B cell (primary cell): ENCODE measurements at places on chromosomes 7 and 10.
A peak's percentile ranks its signal among the peaks of the same experiment; 100 is the strongest.

GRCh38 chr7:158276414-158277218, 311.0 kb downstream of the PTPRN2 start:
- DNase-seq, result no peak

GRCh38 chr10:114635797-114636550, 22.1 kb downstream of the ABLIM1 start:
- no peak for DNase-seq

- no peak for DNase-seq
Measured at GRCh38 chr7:38685851-38686250, 54.7 kb upstream of the AMPH start.

- DNase-seq, result no peak
Measured at GRCh38 chr10:97505152-97505551, 6.4 kb downstream of the UBTD1 start.

- DNase-seq, result no peak
Measured at GRCh38 chr7:119096683-119097082, 872.2 kb downstream of the ANKRD7 start.

DNA sequence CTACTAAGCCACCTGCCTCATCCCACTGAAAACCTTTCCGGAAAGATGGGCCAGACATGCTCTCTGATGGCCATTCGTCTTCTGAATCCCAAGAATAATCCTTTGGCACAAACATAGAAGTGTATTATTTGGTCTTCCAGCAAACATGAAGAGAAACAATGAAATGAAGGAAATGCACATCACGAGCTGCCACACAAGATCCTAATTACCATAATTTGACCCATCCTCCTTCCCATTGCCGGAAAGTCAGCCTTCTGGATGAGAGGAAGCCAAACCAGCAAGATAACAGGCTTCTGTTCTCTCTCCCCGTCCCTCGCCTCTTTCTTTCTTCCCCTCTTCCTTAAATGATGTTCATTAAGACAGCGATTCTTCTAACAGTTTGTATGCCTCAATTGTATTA, 218.9 kb upstream of the KMT2E start:
- no peak for DNase-seq

DNA sequence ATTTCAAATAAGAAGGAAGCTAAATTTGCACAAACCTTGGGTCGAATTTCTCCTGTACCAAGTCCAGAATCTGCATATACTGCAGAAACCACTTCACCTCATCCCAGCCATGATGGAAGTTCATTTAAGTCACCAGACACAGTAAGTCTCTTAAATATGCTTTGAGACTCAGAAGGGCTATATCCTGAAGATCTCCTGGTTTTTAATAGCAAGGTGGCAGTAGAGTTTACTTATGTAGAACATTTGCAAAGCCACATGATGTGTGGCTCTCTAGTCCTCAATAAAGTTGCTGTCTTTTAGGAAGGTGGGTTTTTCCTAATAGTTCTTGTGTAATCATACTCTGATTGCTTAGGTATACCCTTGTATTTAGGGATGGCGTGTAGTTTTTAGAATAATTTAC, 8.7 kb downstream of the DBF4 start:
- no peak for DNase-seq

DNA sequence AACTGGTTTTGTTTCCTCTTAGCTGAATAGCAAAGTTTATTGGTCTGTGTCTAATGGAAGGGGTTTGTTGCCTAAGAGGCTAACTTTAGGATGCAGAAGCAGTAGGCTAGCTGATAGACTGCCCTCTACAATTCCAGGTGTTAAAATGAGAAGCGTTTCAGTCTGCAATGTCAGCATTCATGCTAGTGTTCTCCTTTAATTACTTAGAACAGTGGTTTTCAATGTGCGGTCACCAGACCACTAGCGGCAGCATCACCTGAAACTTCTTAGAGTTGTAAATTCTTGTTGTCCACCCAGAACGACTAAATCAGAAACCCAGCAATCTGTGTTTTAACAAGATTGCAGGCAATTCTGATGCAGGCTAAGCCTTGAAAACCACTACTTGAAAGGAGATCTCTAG, 392.9 kb downstream of the IPMK start:
- no peak for DNase-seq

- DNase-seq, result no peak
Measured at GRCh38 chr10:126640401-126640800, 30.1 kb downstream of the C10orf90 start.

DNA sequence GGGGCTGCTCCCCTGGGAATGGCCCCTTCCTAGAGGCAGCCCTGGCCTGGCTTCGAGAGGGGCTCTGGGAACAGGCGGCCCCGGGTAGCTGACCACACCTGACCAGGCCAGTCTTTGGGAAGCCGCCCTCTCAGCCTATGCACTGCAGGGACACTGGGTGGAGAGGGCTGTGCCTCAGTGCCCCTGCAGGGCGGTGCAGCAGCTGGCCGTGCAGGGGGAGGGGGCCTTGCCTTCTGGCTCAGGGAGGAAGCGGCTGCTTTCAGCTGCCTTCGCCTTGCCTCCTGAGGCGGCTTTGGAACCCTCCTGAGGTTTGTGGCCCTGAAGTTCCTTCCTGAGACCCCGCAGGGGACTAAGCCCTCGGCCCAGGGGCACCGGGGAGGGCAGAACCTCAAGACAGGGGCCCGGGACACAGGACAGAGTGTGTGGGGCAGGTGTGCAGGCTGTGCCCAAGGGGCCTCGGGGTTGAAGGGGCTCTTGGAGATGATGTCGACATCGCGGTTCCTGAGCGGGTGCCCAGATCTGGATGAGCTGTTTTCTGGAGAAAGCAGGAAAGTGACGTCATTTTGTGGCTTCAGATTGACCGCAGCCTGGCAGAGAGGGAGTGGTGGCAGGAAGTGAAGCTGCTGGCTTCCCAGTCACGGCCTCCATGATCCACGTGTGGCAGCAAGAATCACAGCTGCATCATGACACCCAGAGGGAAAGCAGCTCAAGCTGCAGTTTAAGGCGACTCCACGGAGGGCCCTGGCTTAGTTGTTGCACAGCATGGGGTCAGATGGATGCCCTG, 17.7 kb downstream of the ADAM8 start:
- peak; percentile 62 for DNase-seq

DNA sequence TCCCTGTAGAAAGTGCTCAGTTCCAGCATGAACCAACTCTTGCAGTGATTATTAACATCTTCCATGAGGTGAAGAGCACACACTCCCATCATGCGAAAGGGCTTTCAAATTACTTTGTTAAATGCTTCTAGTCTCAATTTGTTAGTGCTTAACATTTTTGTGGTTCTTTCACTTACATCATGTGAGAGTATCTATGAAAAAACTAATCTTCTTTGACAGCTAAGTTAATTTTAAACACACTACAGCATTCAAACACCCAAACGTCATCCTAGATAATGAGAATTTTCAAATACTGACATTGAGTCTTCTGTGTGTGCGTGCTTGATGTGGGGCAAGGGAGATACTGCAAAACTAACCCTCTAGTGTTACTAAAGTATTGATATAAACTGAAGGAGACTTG, 84.8 kb downstream of the ETV1 start:
- DNase-seq, result no peak

GRCh38 chr7:44145479-44145968, 4.4 kb upstream of the MYL7 start:
- DNase-seq, result peak; percentile 62

GRCh38 chr10:86023931-86024280, 342.7 kb downstream of the GRID1 start:
- no peak for DNase-seq

- no peak for DNase-seq
Measured at GRCh38 chr10:6514180-6514579, 65.9 kb downstream of the PRKCQ start.

GRCh38 chr7:17493446-17493845, 195.0 kb downstream of the AHR start:
- DNase-seq, result no peak

DNA sequence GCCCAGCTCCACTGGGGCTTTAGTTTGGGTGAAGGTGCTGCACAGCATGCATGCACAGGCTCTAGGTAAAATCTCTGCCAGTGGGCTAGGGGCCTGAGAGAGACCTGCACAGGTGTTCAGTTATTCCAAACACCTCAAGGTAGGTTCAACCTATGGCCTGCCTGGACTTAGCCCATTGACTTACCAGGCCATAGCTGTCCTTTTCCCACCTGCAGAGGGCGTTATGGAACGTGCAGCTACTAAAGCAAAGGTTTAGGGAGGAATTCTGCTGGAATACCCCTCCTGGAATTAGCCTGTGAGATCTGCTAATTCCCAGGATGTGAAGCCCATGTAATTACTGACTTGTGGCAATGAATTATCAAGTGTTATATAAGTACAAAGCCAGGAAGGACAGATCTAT, 3.6 kb downstream of the VWC2 start:
- no peak for DNase-seq

DNA sequence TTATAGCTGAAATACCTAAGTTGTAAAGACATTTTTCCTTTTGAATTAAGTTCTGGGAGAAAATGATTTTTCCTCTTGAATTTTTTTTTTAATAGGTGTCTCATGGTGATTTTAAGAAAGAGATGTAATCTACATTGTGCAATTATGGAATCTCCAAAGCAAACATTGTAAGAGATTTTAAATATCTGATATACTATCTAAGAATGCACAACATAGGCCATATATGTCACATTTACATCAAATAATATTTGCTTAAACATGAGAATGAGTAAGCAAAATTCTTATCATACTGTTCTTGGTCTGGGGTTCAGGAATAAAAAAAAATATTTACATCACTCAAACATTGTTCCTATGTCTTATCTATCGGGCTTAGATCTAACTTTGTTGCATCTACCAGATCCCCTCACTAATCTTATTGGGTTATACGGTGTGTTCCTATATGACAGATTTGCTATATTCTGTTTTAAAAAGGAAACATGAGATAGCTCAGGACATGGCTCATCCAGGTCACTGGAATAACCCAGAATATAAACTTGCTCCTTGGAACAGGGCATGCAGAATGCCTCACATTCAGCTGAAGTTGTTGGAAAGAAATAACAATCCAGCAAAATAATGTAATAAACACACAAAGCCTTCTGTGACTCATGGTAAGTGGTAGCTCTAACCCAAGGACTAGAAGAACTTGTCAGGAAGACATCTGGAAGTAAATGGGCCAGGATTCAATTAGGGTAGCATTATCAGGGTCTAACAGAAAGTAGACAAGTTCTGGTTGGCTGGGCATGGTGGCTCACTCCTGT, 794.7 kb downstream of the IPMK start:
- DNase-seq, result no peak

DNA sequence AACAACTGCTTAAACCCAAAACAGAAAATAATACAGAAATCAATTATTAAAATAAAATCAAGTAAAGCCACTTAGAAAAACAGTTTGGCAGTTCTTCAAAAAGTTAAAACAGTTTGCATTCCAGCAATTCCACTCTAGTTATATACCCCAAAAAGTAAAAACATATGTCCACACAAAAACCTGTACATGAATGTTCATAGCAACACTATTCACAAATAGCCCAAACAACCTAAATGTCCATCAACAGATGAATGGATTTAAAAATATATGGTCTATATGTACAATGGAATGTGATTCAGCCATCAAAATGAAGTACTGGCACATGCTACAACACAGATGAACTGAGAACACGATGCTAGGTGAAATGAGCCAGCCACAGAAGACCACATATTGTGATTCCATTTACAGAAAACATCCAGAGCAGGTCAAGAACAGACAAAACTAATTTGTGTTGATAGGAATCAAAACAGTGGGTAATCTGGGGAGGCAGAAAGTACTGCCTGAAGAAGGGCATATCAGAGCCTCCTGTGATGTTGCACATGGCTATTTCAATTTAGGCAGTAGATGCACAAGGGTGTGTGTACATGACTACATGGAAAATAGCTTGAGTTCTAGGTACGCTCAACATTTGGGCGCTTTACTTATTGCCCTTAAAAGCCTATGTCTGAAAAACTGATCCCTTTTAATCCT, 66.3 kb downstream of the CYTH3 start:
- DNase-seq, result no peak

DNA sequence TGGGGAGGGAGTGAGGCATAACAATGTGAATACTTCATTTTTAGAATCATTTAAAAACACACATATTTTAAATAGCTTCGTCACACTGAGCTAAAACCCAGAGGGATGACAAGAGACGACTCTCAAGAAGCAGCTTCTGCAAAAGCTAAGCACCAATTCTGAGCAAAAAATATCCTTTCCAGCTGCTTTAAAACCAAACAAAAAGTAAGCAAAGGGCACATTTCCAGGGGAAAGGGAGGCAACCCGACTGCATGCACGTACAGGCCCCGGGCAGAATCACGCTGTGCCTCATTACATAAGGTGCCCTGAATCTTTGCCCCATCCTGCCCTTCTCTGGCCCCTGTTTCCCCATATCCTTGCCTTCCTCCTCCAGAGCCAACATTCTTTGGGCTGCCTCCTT, 78.4 kb downstream of the DGKI start:
- no peak for DNase-seq

- no peak for DNase-seq
Measured at GRCh38 chr7:47338026-47338425, 243.9 kb downstream of the TNS3 start.

- no peak for DNase-seq
Measured at GRCh38 chr7:110541962-110542361, 549.0 kb upstream of the LRRN3 start.

DNA sequence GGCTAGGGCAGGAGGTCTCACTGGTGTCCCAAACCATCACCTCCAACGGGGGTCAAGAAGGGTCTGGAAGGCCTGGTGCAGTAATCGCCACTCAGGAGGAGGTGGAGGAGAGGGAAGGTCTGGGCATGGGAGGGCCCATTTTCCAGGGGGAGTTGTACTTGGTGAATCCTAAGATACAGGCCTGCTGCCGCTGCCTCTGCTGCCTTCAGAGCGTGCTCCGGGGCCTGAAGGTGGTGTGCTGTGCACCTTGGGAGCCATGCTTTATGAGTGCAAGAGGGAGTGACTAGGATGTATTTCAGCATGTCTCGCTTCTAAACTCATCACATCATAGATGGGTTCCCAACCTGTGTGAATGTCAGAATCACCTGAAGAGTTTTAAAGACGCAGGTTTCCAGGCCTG, 78.2 kb downstream of the GLRX3 start:
- DNase-seq, result no peak

DNA sequence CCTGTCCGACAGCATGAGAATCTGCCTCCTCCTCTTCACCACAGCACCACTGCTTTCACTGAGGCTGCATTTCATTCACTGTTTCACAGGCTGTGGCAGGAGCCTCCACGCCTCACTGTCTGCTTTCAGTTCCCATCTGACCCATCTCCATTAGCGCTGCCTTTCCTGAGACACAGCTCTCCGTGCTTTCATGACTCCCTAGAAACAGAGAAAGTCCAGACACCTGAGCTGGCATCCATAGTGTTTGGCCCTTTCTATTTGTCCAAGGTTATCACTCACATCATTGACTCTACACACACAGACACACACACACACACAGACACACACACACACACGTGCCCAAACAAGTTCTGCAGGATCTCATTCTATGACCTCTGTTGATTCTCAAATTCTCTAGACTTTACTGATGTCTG, 5.2 kb downstream of the LGI1 start:
- DNase-seq, result no peak

- no peak for DNase-seq
Measured at GRCh38 chr10:34505338-34505737, 309.8 kb downstream of the PARD3 start.
